ENCODE measurements at places on chromosomes 7 and 10.

GRCh38 chr10:33229252-33229948 lies 105.1 kb downstream of the NRP1 start:
- DNase-seq: no peak

- DNase-seq: no peak
These were observed 306.7 kb upstream of the MBL2 start for GRCh38 chr10:53079283-53079682.

GRCh38 chr7:158204453-158204852 lies 383.2 kb downstream of the PTPRN2 start:
- DNase-seq: no peak

DNA sequence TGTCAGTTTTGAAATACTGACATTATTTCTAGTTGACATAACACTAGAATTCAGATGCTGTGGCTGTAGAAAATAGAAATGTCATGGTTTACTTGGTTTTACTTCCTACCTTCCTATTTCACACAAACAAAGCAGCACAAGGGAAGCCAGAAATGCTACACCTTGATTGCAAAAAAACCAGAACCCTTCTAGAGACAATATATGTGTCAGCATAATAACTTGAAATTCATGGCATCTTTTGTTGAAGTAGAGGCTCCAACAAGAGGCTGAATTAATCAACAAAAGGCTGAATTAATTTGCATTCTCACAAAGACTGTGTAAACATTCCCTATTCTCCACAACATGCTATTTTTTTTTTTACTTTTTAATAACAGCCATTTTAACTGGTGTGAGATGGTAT lies 25.2 kb downstream of the ZNF117 start:
- no peak for DNase-seq

GRCh38 chr10:101779544-101780186 lies 3.6 kb downstream of the NPM3 start:
- DNase-seq: peak; percentile 41

- DNase-seq: no peak
These were observed 227.0 kb downstream of the DKK1 start for GRCh38 chr10:52541006-52541473.

GRCh38 chr10:78038105-78038504 lies 4.4 kb downstream of the RPS24 start:
- DNase-seq: no peak

- DNase-seq: no peak
These were observed 264.1 kb downstream of the BICC1 start for GRCh38 chr10:58776568-58777318.

DNA sequence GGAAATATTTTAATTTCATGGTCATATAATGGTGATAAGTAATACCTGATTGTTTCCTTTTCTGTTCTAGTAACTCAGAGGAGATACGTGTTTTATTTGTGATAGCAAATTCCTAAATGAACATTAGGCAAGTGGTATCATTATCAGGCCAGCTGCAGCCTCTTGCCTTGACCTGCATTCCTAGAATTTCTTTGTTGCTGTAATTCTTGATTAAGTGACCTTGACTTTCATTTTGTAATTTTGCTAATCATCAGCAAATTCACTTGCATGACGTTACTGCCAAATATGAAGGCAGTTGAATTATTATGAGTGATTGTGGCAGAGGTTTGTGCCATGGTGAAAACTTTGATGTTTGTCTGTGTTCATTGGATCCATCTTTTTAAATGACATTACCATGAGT lies 5.6 kb upstream of the AS3MT start:
- no peak for DNase-seq

GRCh38 chr7:31651234-31652062 lies 35.6 kb upstream of the PPP1R17 start:
- no peak for DNase-seq

GRCh38 chr7:111561654-111561903 lies 713 bp downstream of the IMMP2L start:
- DNase-seq: no peak

- DNase-seq: no peak
These were observed 615.2 kb downstream of the CCSER2 start for GRCh38 chr10:84943541-84943940.

GRCh38 chr10:133079836-133080682 lies 7.7 kb upstream of the ADGRA1 start:
- DNase-seq: no peak

- no peak for DNase-seq
These were observed 3.3 kb downstream of the PRRT4 start for GRCh38 chr7:128358233-128358632.

GRCh38 chr7:322111-322671 lies 32.2 kb downstream of the FOXL3 start:
- peak; percentile 67 for DNase-seq

DNA sequence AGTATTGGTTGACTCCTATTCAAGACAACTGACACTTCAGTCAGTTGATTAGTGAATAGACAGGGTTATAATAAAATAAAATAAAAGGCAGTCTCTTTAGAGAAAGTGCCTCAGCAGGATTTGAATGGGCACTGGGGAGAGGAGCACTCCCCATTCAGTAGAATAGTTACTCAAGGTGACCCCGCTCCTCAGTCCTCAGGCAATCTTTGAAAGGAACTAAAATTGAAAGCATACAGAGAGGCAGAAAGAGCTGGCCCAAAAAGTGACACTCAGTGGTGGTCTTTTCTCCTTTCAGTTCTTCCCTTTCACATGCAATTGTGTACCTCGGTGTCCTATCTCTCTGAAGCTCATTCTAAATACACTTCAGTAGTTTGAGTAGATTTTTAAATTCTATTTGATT lies 47.4 kb upstream of the MACC1 start:
- DNase-seq: no peak

DNA sequence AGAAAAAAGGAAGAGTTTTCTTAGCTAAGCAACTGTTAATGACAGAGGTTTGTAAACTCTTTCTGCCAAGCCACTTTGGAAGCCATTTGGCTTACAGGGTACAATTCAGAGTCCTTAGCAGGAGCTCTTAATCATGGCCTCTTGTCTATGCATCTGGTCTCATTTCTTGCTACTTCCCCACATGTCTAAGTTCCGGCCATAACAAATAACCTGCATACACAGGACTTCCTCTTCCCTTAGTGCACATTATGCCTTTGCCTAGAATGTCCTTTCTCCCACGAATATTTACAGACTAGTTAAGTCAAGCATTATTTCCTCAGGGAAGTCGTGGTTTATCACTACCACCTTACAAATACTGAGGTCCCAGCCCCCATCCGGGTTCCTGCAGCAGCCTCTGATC lies 8.6 kb upstream of the UPF2 start:
- no peak for DNase-seq

DNA sequence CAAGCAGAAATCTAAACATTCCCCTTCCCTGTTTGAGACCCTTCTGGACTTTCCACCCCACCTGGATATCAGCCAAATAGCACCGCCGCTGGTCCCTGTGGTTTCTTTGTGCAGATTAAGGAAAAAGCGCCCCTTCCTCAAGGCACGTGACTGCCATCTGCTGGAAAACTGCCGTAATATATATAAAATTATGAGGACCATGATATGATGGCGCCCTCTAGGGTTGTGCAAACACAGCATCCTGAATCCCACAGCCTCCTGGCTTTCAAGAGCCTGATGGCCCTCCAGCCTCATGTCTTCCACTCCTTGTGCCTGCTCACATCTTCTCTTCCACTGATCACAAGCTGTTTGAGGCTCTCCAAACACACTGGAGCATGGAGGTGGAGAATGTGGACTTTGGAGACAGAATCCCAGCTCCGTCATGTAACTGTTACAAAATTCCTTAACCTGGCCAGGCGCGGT lies 121.3 kb downstream of the MYL10 start:
- no peak for DNase-seq

DNA sequence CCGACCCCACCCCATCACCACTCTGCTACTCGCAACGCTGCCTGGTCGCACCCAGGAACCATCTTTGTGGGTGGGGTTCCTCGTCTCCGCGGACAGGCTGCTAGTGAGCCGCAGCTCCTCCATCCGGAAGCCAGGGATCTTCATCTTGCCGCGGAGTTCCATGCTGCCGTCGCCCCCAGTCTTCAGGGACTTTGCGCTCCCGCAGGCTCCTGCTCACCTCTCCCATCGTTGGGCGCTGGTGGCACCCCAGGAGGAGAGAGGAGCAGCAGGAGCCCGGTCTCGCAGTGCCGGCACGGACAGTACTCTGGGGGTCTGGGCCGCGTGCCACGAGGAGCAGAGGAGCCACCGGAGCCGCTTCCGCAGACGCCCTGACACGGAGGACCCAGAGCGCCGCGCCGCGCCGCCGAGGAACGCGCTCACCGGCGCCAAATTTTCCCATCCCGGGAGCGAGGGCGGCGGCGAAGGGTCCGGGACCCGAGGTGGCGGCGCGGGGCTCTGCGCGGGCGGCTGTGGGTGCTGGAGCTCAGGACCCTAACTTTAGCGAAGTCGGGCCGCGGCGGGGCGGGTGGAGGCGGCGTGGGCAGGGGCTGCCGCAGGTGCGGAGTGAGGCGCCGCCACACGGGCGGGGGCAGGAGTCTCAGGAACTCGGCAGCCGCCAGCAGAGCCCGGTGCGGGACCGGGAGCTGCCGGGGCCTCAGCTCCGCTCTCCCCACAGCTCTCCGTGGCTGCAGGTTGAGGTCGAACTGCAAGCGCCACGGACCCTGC lies 750.1 kb upstream of the SORCS1 start:
- no peak for DNase-seq

GRCh38 chr7:25026156-25026555 lies 46.2 kb upstream of the OSBPL3 start:
- DNase-seq: no peak

DNA sequence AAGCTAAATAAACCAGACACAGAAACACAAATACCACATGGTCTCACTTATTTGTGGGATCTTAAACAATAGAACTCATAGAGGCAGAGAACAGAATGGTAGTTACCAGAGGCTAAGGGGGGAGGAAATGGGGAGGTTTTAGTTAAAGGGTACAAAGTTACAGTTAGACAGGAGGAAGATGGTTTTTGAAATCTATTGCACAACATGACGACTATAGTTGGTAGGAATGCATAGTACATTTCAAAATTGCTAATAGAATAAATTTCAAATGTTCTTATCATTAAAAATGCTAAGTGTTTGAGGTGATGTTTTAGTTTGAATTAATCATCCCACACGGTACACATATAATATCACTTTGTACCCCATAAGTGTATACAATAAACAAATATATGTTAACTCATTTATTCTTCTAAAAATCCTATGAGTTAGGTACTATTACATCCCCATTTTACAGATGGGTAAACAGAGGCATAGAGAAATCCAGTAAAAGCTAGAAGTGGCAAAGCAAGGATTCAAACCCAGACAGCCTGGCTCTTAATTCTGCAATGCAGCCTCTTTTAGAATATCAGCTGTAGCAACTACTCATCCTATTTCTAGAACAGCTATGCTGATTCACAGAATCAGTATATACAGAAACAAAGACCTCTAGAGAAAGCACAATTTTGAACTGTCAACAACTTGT lies 50.9 kb downstream of the HBP1 start:
- DNase-seq: no peak

DNA sequence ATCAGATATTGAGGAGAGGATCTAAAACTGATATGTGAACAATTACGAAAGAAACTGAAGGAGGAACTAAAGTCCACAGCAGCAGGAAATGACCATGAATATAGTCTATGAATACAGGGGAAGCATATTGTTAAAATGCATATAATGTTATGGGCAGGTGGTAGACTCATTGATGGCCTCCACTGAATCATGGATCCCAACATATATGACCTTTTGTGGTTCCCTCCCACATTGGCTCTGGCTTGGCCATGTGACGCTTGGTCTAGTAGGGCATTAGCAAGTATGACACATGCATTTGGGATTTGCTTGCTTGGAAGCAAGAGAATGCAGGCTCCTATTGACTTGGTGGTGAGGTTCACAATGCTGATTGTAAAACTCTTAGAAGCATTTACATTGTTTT lies 55.2 kb upstream of the RAB18 start:
- DNase-seq: no peak

DNA sequence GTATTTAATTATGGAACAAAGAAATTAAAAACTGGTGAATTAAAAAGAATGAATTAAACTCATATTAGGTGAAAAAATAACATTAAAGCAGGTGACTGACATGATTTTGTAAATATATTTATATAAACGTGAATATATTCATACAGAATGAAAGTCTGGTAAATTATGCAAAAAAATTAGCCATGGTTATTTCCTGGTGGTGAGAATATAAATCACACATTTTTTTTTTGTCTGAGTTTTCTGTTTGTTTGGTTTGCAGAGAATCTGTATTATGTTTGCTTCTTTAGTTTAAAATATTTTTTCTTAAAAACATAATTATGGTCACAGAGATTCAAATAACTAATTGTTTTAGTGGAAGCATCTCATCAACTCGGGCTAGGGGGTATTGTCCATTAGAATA lies 73.0 kb upstream of the CSTF2T start:
- no peak for DNase-seq

- no peak for DNase-seq
These were observed 56.6 kb upstream of the TOMM7 start for GRCh38 chr7:22879280-22879679.

DNA sequence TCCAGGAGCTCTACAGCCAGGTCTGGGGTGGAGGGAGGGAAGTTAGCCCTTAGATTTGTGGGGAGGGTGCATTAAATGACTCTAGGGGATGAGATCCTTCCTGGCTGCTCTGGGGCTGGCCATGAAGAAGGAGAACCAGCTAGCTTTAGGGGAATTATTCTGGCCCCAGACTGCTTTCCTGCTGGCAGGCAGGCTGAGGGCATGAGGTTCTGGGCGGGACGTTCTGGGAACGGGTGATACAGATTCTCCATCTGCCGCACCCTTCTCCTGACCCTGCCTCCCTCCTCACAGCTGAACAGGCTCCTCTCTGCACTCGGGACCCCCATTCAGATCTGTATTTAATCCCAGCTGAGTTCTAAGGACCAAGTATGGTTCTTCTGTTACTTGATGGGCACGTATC lies 23.9 kb downstream of the GOLGA7B start:
- no peak for DNase-seq

GRCh38 chr7:36871863-36872262 lies 147.6 kb upstream of the AOAH start:
- no peak for DNase-seq

GRCh38 chr7:134954197-134955082 lies 31.9 kb upstream of the AGBL3 start:
- DNase-seq: no peak

GRCh38 chr10:70455213-70455630 lies 13.7 kb upstream of the NODAL start:
- no peak for DNase-seq

GRCh38 chr7:114554781-114555537 lies 140.3 kb downstream of the FOXP2 start:
- DNase-seq: no peak

DNA sequence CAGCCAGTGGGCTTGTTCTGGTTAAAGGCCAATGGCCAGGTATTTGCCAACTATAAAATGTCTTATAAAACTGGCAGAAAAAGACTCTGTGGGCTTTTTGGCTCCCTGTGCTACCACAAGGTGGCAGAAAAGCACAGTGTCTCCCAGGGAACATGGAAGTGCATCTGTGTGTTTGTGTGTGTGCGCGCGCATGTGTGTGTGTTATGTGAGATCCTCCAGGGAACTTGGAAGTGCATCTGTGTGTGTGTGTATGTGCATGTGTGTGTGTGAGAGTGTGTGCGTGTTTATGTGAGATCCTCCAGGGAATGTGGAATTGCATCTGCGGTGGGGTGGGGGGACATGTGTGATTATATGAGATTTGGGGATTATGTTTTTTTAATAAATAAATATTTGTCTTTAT lies 30.2 kb upstream of the ABI1 start:
- DNase-seq: no peak

Data from breast epithelium (tissue), 4 donors.